ENCODE measurements at places on chromosomes 11 and 22.

DNA sequence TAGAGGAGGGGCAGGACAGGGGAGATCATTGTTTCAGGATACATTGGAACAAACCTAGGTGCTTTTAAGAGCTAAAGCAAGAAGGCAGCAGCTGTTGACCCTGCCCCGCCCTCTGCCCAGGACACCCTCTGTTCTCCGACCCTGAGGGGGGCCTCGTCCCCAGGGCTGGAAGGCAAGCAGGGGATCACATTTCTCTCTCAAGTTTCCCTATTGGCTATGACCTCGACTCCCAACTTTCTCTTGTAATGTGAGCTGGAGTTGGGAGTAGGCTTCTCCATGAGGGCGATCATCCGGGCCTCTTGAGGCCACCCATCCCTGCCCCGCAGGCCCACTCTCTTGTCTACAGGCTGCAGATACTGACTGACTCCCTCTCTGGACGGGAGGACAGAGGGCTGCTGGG is 37.7 kb downstream of the DSCAML1 start:
- H3K27ac ChIP-seq, result no peak overlapping the region
- DNase-seq, result no peak
- H3K36me3 ChIP-seq, result no peaks in the 10 kb centered on the region
- H3K4me1 ChIP-seq, result no peaks in the 10 kb centered on the region
- H3K4me3 ChIP-seq, result no peak overlapping the region
- no peaks in the 10 kb centered on the region for H3K27me3 ChIP-seq

- no peaks in the 10 kb centered on the region for H3K36me3 ChIP-seq
- no peaks in the 10 kb centered on the region for H3K4me1 ChIP-seq
- no peaks in the 10 kb centered on the region for H3K27me3 ChIP-seq
- no peak overlapping the region for H3K27ac ChIP-seq
Measured at GRCh38 chr22:32336771-32337424, 20.8 kb upstream of the RFPL3 start.

DNA sequence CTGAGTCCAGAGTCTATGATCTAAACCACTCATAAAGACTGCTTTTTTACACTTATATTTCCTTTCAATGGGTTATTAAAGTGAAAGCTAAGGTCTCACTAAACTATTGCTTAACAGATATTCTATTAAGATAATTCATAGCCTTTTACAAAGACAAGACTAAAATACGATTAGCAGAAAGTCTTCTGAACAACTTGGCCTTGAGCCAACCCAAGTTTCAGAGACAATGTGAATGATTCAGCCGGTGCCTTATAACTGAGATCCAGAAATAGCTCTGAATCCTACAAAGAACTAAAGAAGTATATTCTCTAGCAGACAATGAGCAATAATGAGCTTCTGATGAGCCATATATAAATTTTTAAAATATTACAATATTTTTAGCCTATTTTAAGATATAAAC is 41.5 kb upstream of the CARD18 start:
- H3K4me1 ChIP-seq, result no peaks in the 10 kb centered on the region
- no peak for DNase-seq
- no peaks in the 10 kb centered on the region for H3K27me3 ChIP-seq
- no peak overlapping the region for H3K4me3 ChIP-seq

GRCh38 chr11:69935941-69936505 is 116.8 kb upstream of the FGF3 start:
- no peak for DNase-seq
- H3K4me3 ChIP-seq, result no peak overlapping the region
- H3K4me1 ChIP-seq, result peaks cover 42% of the 10 kb centered on the region

DNA sequence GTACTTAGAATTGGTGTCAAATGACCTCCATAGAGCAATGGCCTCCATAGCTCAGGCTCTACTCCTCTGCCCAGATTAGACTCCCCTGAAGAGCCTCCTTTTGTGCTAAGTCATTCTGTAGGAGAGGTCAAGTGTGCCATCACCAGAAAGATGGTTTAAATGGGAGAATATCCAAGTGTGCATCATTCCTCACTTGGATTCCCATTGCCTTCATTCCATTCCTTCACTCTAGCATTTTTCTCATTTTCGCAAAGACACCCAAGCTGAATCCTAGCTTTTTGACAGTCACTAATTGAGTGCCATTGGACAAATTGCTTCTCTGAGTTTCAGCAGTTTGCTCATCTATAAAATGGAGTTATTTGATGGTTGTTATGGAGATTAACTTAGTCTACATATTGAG is 16.9 kb downstream of the CLMP start:
- H3K36me3 ChIP-seq, result no peaks in the 10 kb centered on the region
- no peak overlapping the region for H3K27ac ChIP-seq
- no peak for DNase-seq
- H3K4me1 ChIP-seq, result peaks cover 18% of the 10 kb centered on the region

DNA sequence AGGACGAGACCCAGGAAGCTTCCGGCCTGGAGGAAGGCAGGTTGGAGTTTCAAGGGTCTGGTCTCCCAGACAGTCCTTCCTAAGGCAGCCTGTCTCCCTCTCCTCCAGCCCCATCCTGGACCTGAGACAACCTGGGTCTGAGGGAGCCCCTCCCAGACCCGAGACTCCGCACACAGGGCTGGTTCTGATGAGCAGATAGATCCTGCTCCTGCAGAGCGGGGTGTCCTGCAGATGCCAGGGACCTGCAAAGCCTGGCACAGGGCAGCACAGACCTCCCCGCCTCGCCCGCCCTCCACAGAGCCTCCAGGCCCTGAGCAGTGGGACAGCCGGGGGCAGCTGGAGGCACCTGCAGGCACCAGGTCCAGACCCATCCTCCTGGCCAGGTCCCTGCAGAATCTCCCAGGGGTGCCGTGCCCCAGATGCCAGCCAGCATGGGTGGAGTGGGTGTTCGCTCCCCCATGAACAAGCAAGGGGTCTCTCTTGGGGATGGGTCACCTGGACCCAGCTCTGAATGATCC is 7.8 kb downstream of the PIM3 start:
- DNase-seq, result no peak
- H3K27ac ChIP-seq, result peak overlapping the region; percentile 51
- no peaks in the 10 kb centered on the region for H3K36me3 ChIP-seq
- no peak overlapping the region for H3K4me3 ChIP-seq
- peaks cover 43% of the 10 kb centered on the region for H3K4me1 ChIP-seq
- H3K27me3 ChIP-seq, result no peaks in the 10 kb centered on the region

GRCh38 chr11:34055218-34056000 is 3.9 kb downstream of the CAPRIN1 start:
- H3K4me1 ChIP-seq, result peaks cover 23% of the 10 kb centered on the region
- no peaks in the 10 kb centered on the region for H3K27me3 ChIP-seq
- H3K4me3 ChIP-seq, result no peak overlapping the region
- H3K36me3 ChIP-seq, result peaks cover 2% of the 10 kb centered on the region
- DNase-seq, result no peak

DNA sequence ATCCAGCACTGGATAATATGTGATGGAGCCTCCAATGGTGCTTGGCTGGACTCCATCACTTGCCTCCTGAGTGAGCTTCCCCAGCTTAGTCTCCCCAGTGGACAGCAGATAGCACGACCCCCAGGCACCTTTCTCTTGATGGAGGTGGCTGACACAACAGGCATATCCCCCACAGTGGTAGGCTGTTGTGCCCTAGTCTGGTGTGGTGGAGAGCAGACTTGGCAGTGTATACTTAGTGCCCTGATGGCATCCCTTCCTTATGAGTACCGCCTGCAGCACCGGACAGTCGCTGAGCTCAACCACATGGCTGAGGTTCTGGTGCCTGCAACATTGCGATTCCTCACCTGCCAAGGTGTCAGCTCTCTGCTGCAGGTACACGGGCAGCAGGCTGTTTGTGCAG is 50.1 kb downstream of the DNHD1 start:
- no peaks in the 10 kb centered on the region for H3K4me1 ChIP-seq
- no peaks in the 10 kb centered on the region for H3K36me3 ChIP-seq
- H3K4me3 ChIP-seq, result no peak overlapping the region
- DNase-seq, result no peak
- no peak overlapping the region for H3K27ac ChIP-seq

- no peak for DNase-seq
- no peak overlapping the region for H3K4me3 ChIP-seq
- no peaks in the 10 kb centered on the region for H3K4me1 ChIP-seq
- no peak overlapping the region for H3K27ac ChIP-seq
- H3K36me3 ChIP-seq, result peaks cover 24% of the 10 kb centered on the region
- no peaks in the 10 kb centered on the region for H3K27me3 ChIP-seq
Measured at GRCh38 chr11:130202009-130202817, 42.6 kb downstream of the ST14 start.

All from Caco-2 (cell line).